ENCODE measurements at places on chromosomes 2 and 18. TPM values are rescaled to one million over a fixed set of nuclear protein-coding genes. Genes with fewer than 3 reads are reported as not detected.

- DNase-seq: no peak
Observed at GRCh38 chr2:38591152-38591551, 11.6 kb downstream of the HNRNPLL start.

TDRD15 gene
- not detected for total RNA-seq

PPP1R7 gene
- total RNA-seq: 111 TPM

ABCB11 gene
- total RNA-seq: not detected

MC2R gene
- not detected for total RNA-seq

HMSD gene
- total RNA-seq: 25.0 TPM

GRCh38 chr18:73908323-73908722 is 239.3 kb downstream of the FBXO15 start:
- peak; percentile 64 for DNase-seq

- DNase-seq: no peak
Observed at GRCh38 chr2:128696421-128696820, 377.8 kb upstream of the HS6ST1 start.

DNA sequence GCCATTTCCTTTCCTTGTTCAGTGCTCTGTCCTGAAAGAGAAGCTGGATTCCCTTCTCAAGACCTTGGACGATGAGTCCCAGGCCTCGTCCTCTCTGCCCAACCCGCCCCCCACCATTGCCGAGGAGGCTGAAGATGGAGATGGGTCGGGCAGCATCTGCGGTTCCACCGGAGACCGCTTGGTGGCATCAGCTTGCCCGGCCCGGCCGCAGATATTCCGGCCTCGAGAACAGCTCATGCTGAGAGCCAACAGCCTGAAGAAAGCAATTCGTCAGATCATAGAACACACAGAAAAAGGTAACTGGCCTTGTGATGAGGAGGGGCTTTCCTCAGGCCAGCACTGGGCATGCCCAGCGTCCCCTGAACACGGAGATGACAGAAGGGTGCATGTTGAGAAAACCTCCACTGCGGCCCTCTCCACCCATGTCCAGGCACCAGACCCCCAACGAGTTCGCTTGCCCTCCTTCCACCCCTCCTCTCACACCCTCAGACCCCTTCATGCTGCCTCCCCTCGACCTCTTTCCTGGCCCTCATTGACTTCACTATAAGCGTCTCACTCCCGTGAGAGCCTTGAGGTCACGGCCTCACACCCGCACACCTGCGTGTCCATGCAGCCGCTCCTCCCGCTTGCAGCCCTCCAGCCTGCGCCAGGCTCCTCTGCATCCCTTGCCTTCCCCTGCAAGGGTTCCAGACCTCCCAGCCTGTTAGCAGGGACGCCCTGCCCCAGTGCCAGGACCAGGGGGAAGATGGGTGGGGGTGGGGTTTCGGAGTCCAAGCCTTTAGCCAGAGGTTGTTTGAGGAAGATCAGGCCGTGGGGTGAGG is 95.0 kb downstream of the DGKD start:
- DNase-seq: no peak

REG1B gene
- not detected for total RNA-seq

GPN1 gene
- 51.0 TPM for total RNA-seq

GRCh38 chr2:4528773-4529172 is 825.4 kb downstream of the DCDC2C start:
- DNase-seq: no peak

DNA sequence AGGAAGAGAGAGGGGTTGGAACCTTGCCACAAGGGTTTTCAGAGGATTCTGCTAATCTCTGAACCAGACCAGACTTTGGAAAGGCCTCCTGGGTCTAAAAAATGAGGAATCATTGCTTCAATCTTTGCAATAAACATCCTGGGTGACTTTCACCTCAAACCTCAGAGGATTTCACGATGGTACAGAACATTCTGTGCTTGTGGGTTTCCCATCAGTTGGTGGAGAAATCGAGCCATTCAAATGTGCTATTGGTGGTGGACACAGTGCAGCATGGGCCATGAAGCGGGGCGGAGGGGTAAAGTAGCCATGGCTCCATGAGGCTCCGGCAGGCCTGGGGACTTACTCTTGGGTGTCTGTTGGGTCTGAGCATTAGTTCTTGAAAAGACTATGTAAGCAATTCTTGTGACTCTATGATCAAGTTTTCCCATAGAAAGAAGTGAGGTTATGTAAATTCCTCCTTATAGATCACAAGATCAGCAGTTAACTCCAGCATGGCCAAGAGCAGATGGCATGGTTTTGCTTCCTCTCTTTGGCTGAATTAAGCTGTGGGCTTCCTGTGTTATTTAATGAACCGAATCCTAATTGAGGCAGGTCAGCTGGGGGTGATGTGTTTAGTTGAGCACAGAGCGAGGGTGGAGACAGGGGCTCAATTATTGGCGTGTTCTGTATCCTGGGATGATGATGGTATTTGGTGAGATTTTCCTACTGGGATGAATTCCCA is 1.9 kb upstream of the IL1R2 start:
- no peak for DNase-seq

GRCh38 chr18:47737198-47737830 is 193.1 kb downstream of the SMAD2 start:
- DNase-seq: no peak

- DNase-seq: no peak
Observed at GRCh38 chr2:223936862-223937326, 8.2 kb downstream of the WDFY1 start.

GRCh38 chr2:160731856-160732255 is 238.2 kb upstream of the RBMS1 start:
- DNase-seq: no peak

DNA sequence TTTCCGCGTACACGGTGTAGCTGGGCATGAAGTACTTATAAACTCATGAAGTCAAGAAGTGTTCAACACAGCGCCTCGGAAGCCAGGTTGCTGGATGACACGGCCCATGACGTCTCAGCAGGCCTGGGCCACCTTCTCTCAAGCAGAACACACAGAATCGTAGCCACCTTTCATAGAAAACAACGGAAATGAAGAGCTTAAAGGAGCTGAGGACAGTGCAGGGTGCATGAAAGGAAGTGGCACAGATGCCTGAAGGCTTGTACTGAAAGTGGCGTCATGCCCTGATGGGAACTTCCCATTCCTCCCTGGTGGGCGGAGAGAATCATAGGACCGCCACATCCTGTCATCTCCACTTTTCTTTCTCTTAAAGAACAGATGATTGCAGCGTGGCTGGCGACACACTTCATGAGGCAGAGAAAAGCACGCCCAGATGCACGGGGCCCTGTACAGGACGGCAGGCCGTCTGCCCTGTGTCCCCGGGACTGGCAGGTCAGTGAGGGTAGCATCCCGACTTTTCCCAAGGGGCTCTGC is 31.1 kb downstream of the HDAC4 start:
- peak; percentile 95 for DNase-seq

TUBA3E gene
- not detected for total RNA-seq

- DNase-seq: no peak
Observed at GRCh38 chr2:235330775-235331451, 162.9 kb upstream of the AGAP1 start.

DNA sequence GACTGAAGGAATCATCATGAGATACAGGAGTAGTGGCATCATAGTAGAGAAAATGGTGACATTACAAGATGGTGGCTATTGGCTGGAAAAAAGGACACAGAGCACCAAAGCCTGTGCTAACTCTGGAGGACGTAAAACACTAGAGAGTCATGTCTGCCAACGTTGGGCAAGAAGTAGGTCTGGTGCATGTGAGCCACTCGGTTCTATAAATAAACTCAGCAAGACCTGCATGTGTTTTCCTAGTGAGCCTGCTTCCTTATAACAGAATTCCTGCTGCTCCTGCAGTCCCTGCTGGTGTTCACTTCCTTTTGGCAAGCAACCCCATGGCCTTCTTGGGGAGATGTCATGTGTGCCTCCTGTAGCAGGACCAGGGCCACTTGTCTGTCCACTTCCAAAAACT is 325.2 kb downstream of the OSR1 start:
- no peak for DNase-seq

DNA sequence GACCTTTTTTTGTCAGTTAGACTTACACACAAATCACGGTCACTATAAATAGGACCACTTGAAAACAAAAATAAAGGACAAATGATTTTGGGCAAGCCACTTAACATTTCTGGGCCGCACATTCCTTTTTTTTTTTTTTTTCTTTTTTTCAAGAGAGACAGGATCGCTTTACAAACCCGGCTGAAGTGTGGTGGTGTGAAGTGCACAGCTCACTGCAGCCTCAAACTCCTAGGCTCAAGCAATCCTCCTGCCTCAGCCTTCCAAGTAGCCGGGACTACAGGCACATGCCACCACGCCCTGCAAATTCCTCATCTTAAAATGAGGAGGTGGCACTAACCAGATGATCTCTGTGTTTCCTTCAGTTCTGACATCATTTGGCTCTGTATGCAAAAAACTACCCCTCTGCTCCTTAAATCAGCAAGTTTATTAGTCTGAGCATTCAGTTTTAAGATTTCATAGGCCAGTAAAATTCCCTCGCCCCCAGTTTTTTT is 28.3 kb upstream of the MRO start:
- DNase-seq: no peak

DNA sequence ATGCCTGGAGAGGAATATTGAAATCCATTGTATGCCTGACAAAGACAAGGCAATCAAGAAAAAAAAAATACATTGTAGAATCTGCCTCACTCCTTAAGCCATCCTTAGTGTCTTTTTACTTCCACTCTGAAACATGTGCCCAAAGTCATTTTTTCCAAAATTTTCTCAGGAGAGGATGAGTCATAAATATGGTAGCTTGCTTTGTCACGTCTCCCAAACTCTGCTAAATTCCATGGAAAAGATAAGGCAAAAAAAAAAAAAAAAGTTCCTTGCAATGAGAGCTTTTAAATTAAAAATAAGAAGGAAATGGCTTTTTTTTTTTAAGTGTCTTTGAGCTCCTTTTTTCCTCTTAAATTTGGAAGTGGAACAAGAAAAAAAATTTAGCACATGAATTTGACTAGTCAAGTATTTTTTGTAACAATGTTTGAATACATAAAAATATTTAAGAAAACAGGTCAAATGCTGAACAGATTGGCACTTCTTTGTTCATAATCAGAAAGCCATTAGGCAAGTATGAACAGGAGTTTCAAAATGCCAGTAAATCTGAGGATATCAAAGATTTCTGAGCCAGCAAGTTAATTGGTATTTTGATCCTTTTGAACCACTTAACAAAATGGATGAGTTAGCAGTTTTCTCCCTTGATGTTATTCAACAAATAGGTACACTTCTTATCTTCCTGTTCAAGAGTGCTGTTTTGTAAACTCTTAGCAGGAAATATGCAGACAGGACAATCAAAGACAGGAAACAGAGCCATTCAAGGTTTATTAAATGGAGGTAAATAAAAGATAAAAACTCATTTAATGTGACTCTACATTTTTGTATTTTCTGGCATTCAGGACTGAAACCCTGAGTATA is 247.3 kb upstream of the SP5 start:
- DNase-seq: no peak

GRCh38 chr2:108633409-108633808 is 85.9 kb upstream of the RANBP2 start:
- DNase-seq: no peak

ALPI gene
- not detected for total RNA-seq

CAMKMT gene
- 13.1 TPM for total RNA-seq

- no peak for DNase-seq
Observed at GRCh38 chr2:19312949-19313348, 45.5 kb downstream of the OSR1 start.

IGFBP5 gene
- not detected for total RNA-seq

IL1F10 gene
- not detected for total RNA-seq

PSTPIP2 gene
- 29.2 TPM for total RNA-seq

DNA sequence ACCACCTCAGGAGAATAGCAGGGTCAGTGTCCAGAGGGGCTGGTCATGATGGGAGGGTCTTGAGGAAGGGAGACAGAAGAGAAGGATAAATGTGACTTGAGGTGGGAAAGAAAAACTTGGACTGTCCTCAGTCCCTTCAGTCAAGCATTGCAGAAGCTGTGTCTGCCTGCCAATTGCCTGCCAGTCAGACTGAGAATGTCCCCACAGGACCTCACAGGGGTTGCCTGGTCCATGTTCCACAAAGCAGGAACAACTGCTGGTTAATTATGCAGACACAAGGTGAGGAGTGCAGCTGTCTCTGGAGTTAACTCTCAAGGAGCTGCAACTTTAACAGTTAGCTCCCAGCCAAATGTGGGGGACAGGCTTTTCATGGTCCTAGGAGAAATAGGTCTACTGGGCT is 75.7 kb downstream of the TRIM43 start:
- DNase-seq: no peak

DQX1 gene
- 0.68 TPM for total RNA-seq

- no peak for DNase-seq
Observed at GRCh38 chr2:30504731-30505130, 57.7 kb downstream of the LCLAT1 start.

GRCh38 chr18:70693246-70693645 is 404.4 kb downstream of the SOCS6 start:
- no peak for DNase-seq

GRCh38 chr2:135225781-135226180 is 173.7 kb downstream of the RAB3GAP1 start:
- DNase-seq: no peak

DNA sequence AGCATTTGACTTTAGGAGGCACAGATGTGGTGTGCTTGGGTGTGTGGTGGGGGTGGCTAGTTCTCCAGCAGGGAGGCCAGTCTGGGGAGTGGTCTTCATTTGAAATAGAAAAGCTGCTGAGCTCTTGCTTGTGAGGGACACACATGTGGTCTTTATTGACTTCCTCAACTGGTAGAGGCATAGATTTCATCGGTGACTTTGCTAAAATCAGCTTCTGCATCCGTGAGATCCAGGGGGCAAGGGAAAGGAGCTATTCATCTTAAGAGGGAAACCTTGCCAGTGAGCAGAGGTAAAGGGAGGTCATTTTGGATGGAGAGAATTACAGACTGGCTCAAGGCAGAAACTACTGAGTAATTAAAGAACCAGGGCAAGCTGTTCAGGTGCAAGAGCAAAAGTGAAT is 4.7 kb downstream of the MAPRE3 start:
- DNase-seq: no peak

GRCh38 chr2:57429831-57430230 is 616.8 kb upstream of the VRK2 start:
- no peak for DNase-seq

DNA sequence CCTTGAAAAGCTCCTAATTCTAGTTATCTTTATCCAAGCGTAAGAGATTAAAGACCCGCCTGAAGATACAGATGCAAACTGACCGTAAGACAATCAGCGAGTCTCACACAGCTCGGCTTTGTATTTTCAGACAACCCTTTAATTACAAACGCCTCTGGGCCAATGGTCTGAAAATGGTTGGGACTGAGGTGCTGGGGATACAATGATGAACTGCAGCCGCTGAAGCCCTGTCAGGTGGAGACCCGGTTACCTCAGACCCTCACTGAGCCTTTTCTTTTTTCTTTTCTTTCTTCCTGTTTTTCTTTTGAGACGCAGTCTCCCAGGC is 715 bp upstream of the CFAP36 start:
- DNase-seq: no peak

APCDD1 gene
- total RNA-seq: not detected

ITPRIPL1 gene
- 51.4 TPM for total RNA-seq

DNA sequence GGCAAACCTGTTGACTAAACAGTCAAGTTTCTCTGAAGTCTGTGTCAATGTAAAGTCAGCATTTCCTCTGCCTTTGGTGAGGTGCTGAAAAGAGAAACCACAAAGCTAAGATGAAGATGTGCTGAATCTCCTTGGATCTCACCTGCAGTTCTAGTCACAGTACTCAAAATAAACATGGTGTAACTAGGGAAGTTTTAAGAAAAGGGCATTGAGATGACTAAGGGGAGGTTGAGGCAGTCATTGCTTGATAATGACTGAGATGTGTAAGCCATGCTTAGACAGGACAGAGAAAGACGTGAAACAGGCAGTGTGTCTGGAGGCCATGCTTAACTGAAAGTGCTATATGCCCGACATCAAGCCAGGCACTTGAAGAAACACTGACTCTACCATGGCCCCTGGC is 1010.0 kb upstream of the CELF4 start:
- DNase-seq: peak; percentile 67

- DNase-seq: no peak
Observed at GRCh38 chr18:35137632-35138031, 96.4 kb downstream of the MAPRE2 start.
